NCI-H1417 (cell line): ENCODE measurements at places on chromosomes 6 and 20.

GRCh38 chr6:89941031-89941762, 46.9 kb downstream of the GJA10 start:
- peak; percentile 49 for DNase-seq

- DNase-seq, result peak; percentile 68
These were observed 100.9 kb downstream of the HFE start for GRCh38 chr6:26187981-26188635.

GRCh38 chr20:62602550-62602949, 39.8 kb upstream of the SLCO4A1 start:
- no peak for DNase-seq

GRCh38 chr20:32404017-32404416, 45.9 kb downstream of the ASXL1 start:
- DNase-seq, result no peak

- no peak for DNase-seq
These were observed 571 bp downstream of the ITCH start for GRCh38 chr20:34363465-34364222.

GRCh38 chr20:370151-370600, 10.4 kb upstream of the TRIB3 start:
- DNase-seq, result no peak

GRCh38 chr6:109187399-109188114, 92.2 kb downstream of the CEP57L1 start:
- DNase-seq, result peak; percentile 19

DNA sequence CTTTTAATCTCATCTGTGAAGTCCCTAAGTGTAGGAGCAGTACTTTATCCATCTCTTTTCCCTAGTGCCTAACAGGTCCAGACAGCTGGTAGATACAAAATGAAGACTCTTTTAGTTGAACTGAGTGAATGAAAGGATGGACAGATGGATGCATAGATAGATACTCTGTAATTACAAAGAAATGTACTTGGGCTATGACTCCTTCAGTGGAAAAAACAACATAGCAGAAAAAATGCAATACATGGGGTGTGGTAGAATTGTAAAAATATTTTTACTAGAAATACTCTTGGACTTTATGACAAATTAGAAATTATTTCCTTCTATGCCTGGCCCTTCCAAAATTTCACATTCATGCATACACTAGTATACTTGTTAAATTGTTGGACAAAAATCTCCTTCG, 29.3 kb downstream of the KCNQ5 start:
- DNase-seq, result no peak

- no peak for DNase-seq
These were observed 3.6 kb downstream of the AVP start for GRCh38 chr20:3080939-3081388.

DNA sequence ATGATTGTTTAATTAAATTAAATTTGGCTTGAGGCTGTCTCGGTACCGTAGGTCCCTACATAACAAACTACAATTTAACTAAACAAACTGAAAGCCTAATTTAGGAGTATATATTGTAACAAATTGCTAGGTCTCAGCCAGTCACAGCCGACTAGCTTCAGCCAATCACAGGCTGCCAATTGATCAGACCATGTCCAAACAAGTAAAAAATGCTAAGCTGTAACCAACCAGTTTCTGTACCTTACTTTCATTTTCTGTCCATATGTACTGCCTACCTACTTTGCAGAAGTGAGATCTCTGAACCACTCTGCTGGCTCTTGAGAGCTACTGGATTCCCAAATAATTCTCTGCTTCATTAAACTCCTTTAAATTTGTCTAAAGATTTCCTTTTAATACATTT, 648.0 kb upstream of the GJE1 start:
- DNase-seq, result no peak

GRCh38 chr20:57587278-57587988, 26.5 kb downstream of the PCK1 start:
- DNase-seq, result no peak

DNA sequence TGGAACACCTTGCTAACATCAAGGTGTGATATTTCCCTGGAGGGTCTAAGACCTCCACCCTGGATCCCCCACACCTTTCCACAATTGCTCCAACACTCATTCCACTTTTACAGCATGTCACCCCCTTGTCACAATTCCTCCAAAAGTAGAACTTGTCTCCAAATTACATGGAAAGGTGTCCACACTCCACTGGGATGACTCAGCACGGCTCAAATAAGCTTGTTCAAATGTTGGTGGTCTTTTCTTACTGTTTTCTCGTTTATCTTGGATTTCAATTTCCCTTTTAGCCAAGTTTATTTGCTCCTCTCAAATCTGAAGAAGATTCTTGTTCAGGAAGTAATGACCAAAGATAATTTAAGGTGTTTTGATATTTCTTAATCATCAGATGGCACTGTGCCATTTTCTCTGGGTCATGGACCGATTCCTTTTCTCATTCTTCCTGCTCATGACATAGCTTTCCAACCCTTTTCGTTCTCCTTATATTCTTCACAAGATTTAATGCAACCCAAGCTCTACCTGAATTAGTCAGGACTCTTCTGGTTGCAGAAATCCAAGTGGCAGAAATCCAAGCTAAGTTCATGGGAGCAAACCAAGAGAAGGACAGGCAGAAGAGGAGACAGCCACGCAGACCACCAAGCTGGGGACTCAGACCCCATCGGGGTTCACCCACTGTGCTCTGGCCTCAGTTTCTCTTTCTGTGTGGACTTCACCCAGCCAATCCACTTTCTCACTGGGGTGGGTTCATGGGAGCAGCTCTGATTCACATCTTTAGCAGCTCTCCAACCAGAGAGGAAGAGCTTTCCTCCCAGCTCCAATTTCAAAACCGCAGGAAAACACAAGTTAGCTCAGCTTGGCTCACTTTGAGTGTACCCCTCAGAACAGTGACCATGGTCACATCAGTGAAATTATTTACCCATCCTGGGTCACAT, 110.5 kb upstream of the CDYL start:
- no peak for DNase-seq

DNA sequence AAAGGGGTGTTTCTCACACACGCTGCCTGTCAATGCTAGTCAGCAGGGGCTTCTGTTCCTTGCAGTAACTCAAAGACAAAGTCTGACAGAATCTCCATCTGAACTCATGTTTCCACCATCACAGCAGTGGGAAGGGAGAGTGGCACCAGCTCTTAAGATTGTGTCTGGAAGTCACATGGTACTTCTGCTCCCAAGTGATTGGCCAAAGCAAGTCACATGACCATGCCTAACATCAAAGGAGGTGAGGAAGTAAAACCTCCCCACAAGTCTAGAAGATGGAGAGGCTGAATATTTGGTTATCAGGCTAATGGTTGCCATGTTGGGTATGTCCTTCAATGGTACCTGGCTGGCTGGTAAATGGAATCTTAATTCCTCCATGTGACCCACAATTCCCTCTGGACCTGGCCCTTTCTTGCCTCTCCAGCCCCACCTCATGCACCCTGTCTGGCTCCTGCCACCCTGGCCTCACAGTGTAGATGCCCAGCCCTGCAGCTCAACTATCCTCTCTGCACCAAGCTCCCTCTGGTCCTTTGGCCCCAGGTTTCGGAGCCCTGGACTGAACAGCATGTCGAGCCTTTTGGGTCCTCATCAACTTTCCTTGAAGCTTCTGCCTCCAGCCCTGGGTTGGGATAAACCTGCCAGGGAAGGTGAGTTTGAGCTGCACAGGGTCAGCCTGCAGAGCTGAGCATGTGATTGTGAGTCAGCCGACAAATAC, 51.0 kb upstream of the PMEPA1 start:
- DNase-seq, result no peak

DNA sequence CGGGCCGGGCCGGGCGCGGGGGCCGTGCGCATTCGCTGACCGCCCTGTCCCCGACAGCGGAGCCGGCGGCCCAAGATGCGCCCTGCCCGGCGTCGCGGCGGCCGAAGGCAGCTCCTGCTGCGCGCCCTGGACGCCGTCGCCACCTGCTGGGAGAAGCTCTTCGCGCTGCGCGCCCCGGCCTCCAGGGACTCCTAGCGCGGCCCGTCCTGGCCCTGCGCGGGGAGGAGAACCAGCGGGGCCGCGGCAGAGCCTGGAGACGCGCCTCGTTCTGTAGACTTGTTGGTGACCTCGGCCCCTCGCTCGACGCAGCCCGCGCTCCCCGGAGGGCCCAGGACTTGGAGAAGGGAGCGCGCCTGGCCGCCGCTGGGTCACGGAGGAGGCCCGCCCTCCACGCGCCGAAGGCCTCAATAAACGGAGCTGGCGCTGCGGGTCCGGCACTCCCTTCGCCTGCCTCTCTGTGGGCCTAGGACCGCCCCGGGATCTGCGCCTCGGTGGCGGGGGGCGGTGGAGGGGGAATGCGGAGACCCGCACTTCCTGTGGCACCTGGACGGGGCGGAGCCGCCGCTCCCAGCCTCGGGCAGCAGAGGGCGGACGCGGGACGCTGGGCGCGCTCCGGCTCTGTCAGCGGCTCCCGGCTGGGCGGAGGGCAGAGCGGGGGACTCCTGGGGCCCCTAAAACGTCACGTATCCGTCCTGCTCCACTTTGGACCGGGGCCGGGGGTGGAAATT, 2.7 kb downstream of the C20orf204 start:
- peak; percentile 51 for DNase-seq

- peak; percentile 53 for DNase-seq
These were observed 49.5 kb upstream of the CCN6 start for GRCh38 chr6:112004201-112005012.

DNA sequence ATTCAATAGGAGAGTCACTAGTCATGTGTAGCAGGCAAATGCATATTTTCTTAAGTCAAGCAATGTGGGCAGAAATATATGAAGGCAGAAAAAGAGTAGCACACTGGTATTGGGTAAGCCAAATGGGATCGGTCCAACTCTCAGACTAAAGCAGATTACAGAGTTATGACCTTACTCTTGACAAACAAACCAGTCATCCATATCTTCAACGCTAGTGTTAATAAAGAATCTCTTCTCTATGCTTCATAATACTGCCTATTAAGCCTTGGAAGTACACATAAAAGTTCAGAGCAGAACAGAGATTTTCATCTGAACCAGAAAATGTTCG, 320.2 kb upstream of the JARID2 start:
- DNase-seq, result no peak

GRCh38 chr6:109082188-109082577, 12.5 kb downstream of the SESN1 start:
- no peak for DNase-seq

- no peak for DNase-seq
These were observed 142.6 kb downstream of the MAP3K7 start for GRCh38 chr6:90444160-90444714.

- DNase-seq, result peak; percentile 62
These were observed 1.6 kb upstream of the KIF16B start for GRCh38 chr20:16574656-16575355.

- no peak for DNase-seq
These were observed 7.3 kb downstream of the PEDS1 start for GRCh38 chr20:50146214-50146613.

- DNase-seq, result no peak
These were observed 13.5 kb downstream of the DYNLRB1 start for GRCh38 chr20:34529742-34530141.

DNA sequence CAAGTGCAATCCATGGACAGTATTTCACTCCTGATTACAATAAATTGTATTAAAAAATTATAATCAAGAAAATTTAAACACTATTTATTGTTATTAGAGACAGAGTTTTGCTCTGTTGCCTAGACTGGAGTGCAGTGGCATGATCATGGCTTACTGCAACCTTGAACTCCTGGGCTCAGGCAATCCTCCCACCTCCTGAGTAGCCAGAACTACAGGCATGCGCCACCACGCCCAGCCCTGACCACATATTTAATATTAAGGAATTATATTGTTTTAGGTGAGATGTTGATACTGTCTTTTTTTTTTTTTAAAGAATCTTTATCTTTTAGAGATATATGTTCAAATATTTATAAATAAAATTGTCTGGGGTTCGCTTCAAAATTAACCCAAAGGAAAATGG, 14.6 kb downstream of the LCA5 start:
- no peak for DNase-seq

- no peak for DNase-seq
These were observed 182.2 kb downstream of the SLC16A10 start for GRCh38 chr6:111269401-111269970.

DNA sequence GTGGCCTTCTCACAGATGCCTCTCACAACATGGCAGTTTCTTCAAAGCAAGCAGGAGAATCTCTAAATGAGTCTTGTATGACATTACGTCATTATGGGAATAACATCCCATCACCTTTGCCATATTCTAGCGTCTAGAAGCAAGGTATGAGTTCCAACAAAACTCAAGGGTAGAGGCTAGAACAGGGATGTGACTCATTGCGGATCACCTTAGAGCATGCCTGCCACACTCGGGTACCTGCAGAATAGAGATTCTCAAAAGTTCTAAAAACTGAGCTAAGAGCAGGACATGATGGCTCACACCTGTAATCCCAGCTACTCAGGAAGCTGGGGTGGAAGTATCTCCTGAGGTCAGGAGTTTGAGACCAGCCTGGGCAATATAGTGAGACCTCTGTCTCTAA, 182.8 kb downstream of the SLC16A10 start:
- DNase-seq, result no peak

- no peak for DNase-seq
These were observed 36.7 kb downstream of the PXDC1 start for GRCh38 chr6:3714768-3715167.

GRCh38 chr6:135311446-135312200, 130.5 kb downstream of the MYB start:
- peak; percentile 83 for DNase-seq

DNA sequence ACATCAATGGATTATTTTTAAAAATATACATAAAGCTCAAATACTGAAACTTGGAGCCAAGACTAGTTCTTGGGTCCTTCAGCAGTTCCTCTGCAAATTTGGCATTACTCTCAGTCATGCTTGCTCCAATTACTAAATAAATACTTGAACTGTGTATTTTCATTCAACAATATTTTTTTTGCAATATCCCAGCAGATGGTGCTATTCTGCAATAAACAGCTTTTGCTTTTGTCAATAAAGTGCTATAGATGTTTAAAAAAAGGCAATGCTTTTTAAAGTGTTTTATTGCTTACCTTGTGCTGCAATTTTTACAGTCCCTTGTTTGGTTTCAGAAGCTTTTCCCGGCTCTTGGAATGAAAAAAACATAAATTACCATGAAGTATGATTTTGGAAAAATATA, 243.4 kb downstream of the TRDN start:
- DNase-seq, result peak; percentile 24

GRCh38 chr6:1701668-1702353, 92.1 kb downstream of the FOXC1 start:
- DNase-seq, result no peak

GRCh38 chr6:168156742-168157265, 77.8 kb upstream of the FRMD1 start:
- no peak for DNase-seq

GRCh38 chr6:43246301-43247113, 3.2 kb downstream of the TTBK1 start:
- peak; percentile 48 for DNase-seq

- DNase-seq, result no peak
These were observed 39.7 kb upstream of the ATXN1 start for GRCh38 chr6:16800942-16801341.

- no peak for DNase-seq
These were observed 23.0 kb downstream of the PHACTR3 start for GRCh38 chr20:59627298-59627697.

- no peak for DNase-seq
These were observed 126.9 kb upstream of the BMP5 start for GRCh38 chr6:56002336-56002735.

GRCh38 chr6:167849846-167850459, 23.2 kb downstream of the AFDN start:
- no peak for DNase-seq

GRCh38 chr6:34145161-34146020, 496 bp downstream of the GRM4 start:
- DNase-seq, result peak; percentile 74
